ENCODE measurements at places on chromosomes 11 and 22.

DNA sequence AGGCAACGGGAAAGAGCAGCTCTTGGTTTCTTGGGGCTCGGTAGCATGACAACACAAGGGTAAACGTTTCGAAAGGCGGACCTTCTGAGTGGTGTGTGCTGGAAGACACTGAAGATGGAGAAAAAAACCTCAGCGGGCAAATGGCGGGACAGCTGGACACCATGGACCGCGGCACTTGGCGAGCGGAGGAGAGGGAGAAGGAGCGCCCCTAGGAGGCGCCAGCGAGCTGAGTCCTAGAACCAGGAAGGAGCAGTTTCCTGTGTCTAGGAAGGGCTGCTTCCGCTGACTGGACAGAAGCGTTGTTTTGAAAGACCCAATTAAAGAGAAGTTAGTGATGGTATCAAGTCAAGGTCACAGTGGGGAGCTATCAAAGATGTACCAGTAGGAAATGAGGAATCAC is 44.0 kb upstream of the OPCML start:
- no peak for DNase-seq

DNA sequence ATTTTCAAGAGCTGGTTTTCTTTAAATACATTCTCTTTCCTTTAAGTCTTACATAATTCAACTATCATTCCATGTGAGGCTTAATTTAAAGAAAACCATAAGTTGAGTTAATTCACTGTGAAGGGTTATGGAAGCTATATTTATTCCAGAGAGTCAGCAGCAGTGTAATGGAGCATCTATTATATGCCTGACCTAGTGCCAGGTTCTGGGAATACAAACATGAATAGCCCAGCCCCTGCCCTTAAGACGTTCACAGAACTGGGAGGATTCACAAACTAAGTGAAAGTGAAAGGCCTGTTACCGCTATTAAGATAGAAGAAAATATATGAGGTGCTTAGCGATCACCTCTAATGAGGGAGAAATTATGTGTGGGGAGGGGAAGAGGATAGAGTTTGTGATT is 408.9 kb upstream of the CCDC90B start:
- DNase-seq, result no peak

- no peak for DNase-seq
Measured at GRCh38 chr11:74909812-74910211, 39.1 kb downstream of the XRRA1 start.

GRCh38 chr11:115767883-115768282 is 263.7 kb upstream of the CADM1 start:
- DNase-seq, result no peak

- DNase-seq, result no peak
Measured at GRCh38 chr11:15884777-15885540, 471.4 kb downstream of the SOX6 start.

DNA sequence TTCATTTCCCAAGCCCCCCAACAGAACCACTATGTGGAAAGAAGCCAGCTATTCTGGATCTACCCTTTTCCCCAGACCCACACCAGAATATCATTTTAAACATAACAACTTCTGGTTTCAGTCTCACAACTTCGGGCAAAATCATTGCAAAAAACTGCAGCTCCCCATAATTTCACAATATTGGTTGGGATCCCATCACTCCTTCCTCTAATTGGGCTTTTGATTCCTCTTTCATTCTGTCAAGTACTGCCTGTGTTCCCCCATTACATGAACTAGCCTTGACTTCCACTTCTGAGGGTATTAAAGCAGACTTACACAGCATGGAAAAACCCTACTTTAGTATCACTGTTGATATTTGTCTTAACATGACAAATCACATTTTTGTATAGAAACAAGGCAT is 4.1 kb upstream of the APOL3 start:
- no peak for DNase-seq

- DNase-seq, result no peak
Measured at GRCh38 chr11:14768526-14769188, 123.4 kb downstream of the CYP2R1 start.

GRCh38 chr11:128345316-128345715 is 242.0 kb downstream of the ETS1 start:
- no peak for DNase-seq

- no peak for DNase-seq
Measured at GRCh38 chr11:117823294-117823945, 1.1 kb downstream of the FXYD2 start.

DNA sequence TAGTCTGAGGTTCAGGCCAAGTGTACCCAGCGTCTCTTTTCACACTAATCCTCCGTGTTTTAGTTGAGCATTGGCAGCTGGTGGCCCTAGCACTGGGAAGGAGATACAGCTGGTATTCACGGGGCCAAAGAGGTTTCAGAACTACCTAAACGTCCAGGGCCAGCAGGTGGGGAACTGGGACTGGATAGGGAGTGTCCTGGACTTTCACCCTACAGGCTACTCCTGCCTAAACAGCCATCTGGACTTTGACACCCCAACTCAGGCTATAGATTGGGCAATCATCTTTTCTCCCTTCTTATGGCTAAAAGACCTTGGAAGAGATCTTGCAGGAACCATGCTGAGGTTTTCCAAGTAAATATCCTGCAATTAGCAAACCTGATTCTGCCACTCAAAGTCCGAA is 2.8 kb downstream of the SPON1 start:
- DNase-seq, result no peak

DNA sequence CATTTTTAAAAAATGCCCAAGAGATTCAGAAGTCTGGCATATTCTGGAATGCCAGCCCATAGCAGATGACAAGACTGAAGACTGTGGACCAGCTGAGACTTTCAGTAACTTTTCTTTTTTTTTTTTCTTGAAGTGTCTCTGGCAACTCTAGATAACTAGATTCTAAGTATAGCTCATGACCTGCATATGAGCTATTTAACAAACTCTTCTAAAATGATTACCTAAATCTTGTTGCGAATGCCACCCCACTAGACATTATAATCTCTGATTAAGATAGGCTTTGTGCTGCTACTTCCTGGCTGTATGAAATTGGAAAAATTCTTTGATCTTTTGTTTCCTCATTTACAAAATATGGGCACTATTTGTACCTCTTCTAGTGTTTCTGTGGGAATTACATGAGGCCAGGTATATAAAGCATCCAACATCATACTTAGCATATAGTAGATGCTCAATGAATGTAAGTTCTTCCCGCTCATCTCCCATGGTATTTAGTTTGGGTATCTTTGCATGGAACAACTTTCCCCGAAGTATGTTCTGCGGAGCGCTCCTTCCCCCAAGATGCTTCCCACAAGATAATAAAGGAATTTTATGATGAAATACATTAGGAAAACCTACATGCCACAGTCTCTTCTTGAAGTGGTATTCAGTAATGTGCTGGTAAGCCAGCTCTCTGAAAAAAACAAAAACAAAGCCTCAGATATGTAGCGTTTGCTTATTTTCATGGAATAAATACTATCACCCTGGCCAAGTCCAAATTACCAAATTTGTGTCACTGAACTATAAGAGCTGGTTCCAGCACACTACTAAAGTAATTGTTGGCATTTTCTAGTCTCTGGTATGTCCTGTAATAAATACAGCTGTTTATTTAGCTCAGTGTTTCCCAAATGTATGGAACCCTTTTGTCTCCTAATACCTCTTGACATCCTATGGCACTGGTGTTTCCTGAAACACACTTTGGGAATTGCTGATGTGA is 86.8 kb upstream of the TIMP3 start:
- no peak for DNase-seq

GRCh38 chr22:41417622-41418390 is 28.8 kb downstream of the TOB2 start:
- no peak for DNase-seq

DNA sequence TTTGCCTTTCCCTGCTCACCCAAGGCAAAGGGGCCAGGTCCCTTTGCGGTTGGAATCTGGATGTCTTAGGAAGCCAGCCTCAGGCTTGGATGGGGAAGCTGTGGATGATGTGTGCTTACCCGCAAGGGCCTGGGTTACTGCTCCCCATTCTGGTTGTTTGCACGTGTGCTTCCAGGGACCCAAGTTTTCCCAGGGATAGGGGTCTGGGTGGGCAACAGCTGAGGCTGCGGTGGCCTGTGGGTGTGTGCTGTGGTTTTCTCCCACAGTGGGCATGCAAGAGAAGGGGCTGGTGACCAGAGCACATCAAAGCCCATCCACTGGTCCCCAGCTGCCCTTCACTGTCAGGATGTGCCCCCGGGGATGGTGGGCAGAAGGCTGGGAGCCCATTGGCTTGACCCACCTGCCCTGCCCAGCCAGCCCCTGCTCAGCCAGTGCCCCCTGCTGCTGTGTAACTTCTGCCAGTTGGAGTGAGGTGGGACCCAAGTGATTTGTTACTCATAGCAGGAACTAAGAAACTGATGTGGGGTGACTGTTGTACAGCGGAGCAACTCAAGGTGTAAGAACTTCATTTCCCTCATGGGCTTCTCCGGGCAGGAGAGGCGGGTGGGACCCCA is 3.3 kb downstream of the CAPN5 start:
- no peak for DNase-seq

DNA sequence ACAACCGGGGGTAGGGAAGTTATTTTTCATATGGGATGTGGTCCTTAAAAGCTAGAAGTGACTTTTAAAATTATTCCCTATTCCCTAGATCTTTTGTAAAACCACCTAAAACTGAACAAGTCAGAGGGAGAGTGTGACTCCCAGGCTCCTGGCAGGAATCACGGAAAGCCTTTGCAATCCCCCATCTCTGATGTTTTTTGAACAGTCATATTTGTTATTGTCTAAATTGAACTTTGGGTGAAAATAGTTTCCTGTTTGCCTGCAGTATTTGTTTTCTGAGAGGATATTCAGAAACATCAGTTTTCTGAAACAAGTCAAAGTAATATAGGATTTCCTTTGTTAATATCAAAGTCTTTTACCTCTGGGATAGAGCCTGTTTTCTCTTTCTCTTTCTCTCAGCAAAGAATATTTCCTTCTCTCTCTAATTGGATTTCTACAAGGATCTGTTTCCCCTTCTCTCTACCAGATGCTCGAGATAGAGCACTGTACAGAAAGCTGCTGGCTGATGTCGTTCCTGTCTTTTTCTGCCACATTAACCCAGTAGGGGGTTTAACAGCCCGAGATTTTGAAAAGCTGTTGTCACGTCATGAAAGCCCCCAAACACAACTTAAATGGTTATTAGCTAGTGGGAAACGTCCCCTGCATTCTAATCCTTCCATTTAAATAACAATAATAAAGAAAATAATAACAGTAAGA is 132.2 kb upstream of the PITPNB start:
- no peak for DNase-seq

DNA sequence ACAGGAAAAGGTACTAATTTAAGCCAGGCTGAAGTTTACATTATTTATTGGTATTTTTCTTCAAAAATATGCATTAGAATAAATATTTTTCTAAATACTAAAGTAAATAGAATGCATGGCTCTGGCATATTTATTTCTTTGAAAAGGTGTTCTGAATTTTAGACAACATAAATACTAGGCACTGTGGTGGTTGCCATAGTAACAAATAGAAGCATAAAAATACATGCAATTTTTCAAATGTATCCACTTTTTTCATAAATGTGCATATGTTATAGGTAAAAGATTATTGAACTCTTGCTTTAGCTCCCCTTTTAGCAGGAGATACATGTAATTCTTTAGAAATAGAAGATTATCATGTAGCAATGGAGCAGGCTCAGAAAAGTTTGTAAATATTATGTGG is 18.4 kb downstream of the DCDC1 start:
- DNase-seq, result no peak

DNA sequence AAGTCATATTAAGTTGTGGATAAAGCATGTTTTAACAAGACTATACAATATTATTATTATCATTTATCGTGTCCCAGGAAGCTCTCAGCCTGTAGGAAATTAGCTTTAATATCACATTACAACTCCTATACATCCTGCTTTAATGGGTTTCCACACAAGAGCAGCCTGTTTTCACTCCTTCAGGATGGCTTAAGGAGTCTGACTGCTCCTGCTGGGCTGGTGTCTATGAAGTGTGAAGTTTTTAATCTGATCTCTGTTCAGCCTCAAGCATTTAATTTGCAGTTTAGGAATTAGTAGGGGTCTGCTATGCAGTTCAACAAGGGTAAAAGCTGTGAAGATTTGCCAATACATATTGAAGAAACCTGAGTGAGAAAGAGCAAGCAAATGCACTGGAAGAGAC is 653.4 kb upstream of the LRRC4C start:
- DNase-seq, result no peak

GRCh38 chr22:43109921-43110443 is 568 bp upstream of the BIK start:
- DNase-seq, result no peak

DNA sequence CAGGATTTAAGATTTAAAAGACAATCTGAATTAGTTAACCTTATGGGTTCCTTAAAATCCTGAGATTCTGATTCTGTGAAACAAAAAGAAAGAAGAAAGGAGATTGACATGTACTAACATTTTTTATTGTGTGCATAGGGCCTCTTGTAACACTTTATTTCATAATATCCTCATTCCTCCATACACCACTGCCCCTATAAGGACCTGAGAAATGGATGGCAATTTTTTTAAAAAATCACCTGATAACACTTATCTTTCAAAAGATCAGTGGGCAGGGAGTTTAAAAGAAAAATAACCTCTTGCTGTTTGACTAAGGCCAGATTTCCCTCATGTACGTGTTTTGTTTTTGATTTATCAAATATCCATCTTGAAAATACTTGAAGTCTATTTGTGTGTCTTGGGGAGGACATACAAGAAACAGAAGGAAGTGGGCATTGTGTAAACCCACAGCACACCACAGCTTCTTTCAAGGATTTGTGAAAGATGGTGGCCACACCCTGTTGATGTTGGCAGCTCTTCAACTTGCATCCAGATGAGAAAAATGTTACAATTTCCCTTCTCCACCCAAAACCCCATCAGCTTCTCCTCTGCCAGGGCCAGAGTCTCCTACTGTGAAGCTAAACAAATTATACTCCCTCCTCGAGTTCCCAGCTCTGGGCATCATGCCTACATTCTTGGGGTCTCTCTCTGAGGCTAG is 35.0 kb upstream of the MPEG1 start:
- no peak for DNase-seq

DNA sequence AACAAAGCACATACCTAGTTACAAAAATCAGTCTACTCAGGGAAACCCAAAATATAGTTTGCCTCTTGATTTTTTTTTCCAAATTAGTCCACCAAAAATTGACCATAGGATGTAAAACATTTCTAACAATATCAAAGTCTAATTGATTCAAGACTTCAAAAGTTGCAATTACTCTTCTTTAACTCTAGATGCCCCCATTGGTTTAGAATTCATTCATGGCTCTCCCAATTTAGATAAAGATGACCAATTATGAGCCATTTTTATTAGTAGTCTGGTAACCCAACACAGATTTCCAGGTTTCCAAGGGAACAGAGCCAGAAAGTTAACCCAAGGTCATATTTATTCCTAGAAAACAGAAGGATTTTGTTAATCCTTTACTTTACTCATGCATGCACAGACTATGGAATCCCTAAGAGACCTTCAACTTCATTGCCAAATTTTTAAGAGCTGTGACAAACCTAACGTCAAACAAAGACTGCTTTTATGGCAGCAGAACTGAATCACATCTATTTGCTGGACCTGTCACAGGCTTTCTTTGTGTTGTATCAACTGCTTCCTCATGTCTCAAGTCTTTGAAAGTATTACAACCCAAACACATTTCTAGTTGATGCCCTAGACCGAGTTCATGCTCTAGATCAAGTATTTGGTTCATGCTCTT is 55.3 kb downstream of the C22orf42 start:
- DNase-seq, result no peak

Measured in activated T-cell treated with anti-CD3 and anti-CD28 coated beads for 1 hour (primary cell).